Lung microvascular endothelial cell (primary cell): ENCODE measurements at places on chromosomes 2 and 18. TPM values are rescaled to one million over a fixed set of nuclear protein-coding genes. Genes with fewer than 3 reads are reported as not detected.

The ITM2C gene
- 26.4 and 91.7 TPM in 2 replicates for total RNA-seq

The COL3A1 gene
- 2.2 and 6.2 TPM in 2 replicates for total RNA-seq

The REG1B gene
- total RNA-seq = not detected in 2 replicates

The ST3GAL5 gene
- total RNA-seq = 2.2 and 3.1 TPM in 2 replicates

The GEN1 gene
- total RNA-seq = 3.0 and 4.4 TPM in 2 replicates

The FSHR gene
- not detected in 2 replicates for total RNA-seq
